Activated naive CD8-positive, alpha-beta T cell treated with anti-CD3 and anti-CD28 coated beads, Interleukin-2, amount 50 U/mL, for 24 hours (primary cell): ENCODE measurements at places on chromosomes 4 and X.
A peak's percentile ranks its signal among the peaks of the same experiment; 100 is the strongest.

DNA sequence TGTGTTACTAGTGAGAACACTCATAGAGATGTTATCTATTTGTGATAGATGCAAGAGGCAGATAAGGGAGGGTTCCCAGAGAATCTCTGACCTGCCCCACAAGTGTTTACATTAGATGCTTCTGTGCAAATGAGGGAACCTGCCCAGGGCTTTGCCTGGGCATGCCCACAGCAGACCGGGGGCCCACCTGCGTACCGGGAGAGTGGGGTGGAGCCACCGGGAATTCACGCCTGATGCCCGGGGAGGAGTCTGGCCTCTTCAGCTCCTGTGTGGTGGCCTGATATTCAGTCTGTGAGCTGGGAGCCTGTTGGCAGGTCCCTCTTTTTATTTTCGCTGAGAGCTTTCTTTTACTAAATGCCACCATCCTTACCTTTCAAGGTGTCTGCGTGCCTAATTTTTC is 155.7 kb downstream of the SNCA start:
- DNase-seq, result no peak

DNA sequence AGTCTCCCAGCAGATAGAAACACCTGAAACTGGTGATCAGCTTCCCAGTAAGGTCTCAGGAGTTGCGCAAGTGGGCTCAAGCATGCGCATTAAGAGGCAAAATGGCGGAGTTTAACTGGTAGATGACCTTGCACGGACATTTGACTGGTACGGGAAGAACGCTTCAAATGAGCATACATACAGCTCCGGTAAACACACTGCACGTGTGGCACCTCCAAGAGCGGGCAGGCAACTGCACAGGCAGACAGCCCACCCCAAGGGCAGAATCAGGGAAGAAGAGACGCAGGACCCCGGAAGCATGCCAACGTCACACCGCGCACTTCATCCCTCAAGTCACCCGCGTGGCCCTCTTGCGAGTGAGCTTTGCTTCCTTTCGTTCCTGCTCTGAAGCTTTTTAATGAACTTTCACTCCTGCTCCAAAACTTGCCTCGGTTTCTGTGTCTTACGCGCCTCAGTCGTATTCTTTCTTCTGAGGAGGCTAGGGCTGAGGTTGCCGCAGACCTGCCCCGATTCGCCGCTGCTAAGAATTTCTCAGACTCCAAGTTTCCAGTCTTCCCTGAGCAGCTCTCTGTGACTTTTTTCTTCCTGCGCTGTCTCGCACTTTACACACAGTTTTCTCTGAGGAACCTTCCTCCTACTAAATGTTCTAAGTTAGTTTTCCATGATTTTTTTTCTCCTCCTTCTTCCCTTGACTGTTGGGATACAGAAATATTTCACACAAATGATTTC is 180.7 kb upstream of the ZFP42 start:
- DNase-seq, result no peak

- DNase-seq, result no peak
These were observed 275.4 kb downstream of the FAT4 start for GRCh38 chr4:125590158-125590557.

DNA sequence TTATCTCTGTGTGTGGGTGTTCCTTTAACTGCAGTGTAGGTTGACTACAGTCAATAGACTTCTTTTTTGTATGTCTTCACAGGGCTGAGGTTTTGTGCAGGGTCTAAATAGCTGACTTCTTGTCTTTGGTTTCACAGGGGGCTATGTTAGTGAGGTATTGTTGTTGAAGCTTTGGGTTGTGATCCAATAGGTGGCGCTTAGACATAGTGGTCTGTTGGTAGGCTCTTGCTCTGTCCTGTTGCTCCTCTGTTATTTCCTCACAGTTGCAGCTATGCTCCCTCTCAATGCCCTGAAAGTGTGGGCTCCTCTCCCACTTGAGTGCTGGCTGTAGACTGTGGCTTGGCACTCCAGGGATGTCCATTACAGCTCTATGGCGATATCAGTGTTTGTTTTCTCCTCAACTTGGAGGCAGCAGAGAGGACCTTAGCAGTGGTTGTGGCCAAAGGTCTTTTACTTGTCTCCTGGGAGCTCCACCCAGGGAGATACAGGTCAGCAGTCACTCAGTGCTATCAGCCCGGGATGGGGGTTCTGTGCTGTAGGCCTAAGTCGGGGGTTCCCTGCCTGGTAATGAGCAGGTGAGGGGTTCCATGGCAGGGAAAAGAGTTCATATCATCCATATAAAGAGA is 14.0 kb downstream of the POF1B start:
- DNase-seq, result no peak

DNA sequence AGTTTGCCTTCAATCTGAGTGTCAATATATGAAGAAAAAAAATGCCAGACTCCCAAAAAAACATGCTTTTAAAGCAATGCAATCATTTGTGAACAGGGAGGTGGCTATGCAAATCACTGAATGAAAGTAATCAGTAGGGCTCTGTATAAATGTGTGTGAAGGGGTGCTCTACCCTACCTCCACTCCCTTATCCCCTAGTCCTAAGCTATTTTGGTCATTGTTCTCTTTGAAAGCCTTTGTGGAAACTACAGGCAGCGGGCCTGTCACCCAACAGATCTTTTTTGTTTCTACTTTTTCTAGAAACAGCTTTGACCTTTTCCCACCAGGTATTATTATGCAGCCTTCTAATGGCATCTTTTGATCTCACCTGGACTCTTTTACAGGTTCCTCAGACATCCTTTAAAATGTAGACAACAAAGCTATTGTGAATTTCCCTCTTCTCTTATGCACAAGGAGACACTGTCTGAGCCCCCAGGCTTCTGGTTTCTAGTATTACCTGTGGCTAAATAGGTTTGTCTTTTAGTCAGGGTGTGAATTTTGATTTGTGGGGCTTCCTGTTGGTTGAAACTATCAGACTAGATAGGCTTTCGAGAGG is 9.2 kb downstream of the BOD1L1 start:
- no peak for DNase-seq

GRCh38 chr4:75502671-75503070 is 11.5 kb downstream of the RCHY1 start:
- no peak for DNase-seq

- no peak for DNase-seq
These were observed 37.4 kb upstream of the STS start for GRCh38 chrX:7109838-7110793.

GRCh38 chr4:3226467-3226866 is 22.5 kb upstream of the MSANTD1 start:
- DNase-seq, result no peak

GRCh38 chr4:7347981-7348380 is 86.7 kb downstream of the PSAPL1 start:
- DNase-seq, result no peak

- no peak for DNase-seq
These were observed 1.6 kb downstream of the MAOA start for GRCh38 chrX:43657671-43658070.

- no peak for DNase-seq
These were observed 67.0 kb downstream of the SLC7A11 start for GRCh38 chr4:138174981-138175794.

- no peak for DNase-seq
These were observed 105.1 kb upstream of the CAMK2D start for GRCh38 chr4:113866611-113867010.

DNA sequence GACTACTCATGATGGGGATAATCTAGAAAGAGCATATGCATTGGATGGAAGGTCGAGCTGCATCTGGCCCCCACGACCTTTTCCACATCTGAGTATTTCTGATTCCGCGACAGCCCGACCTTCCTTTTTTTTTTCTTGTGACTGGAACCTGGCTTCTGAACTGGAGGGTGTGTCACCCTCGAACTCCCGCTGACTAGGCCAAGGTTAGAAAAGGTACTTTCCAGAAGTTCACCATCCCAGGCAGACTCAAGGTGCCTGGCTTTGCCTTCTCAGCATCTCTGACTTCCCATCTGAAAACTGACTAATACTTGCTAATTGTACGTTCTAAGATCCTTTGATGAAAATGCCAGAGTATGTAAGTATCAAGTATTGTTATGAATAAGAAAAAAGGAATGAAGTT is 49.3 kb upstream of the CD40LG start:
- no peak for DNase-seq

DNA sequence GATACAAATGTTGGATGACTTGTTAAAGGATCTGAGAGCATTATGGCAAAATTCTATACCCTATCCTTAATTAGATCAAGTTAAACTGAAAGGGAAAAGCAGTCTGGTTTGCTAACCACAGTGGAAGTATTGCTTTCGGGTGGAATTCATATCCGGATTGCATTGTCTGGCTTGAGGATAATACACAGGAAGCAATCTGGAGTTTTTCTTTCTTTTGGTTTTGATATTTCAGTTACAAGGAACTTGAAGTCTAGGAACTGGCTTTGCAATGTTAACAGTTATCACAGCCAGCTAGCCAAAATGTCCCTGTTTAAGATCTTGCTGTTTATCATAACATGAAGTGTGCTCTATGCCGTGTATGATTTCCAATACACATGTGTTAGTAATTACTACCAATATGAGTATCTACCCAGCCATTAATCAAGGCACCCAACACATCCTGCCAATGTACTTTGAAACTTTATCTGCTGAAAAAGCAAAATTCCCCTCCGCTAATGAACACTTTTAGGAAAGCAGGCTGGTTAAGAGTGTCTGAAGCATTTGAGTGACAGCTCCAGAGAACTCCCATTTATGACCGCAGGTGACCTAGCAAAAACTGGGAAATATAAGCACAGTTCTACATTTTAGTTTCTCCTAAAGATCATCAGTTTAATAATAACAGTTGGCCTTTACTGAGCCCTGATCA is 146.4 kb downstream of the PALLD start:
- DNase-seq, result no peak

GRCh38 chr4:167032871-167033270 is 201.4 kb downstream of the SPOCK3 start:
- DNase-seq, result no peak

DNA sequence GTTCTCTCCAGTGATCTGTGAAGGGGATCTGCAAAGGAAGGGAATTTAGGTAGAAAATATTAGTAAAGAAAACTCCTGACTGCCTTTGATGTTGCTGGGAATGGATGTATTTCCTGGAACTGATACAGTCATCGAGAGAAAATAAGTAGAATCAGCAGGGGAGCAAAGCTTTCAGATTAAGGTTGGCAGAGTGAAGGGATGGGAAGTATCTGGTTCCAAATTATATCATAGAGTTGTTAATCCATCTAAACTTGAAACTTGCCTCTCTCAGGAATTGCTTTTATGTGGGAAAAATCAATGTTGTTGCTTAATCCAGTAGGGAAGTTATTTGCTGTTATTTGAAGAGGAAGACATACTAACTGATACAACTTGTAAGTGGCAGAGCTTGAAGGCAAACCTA is 19.3 kb downstream of the EPHA5 start:
- DNase-seq, result no peak

DNA sequence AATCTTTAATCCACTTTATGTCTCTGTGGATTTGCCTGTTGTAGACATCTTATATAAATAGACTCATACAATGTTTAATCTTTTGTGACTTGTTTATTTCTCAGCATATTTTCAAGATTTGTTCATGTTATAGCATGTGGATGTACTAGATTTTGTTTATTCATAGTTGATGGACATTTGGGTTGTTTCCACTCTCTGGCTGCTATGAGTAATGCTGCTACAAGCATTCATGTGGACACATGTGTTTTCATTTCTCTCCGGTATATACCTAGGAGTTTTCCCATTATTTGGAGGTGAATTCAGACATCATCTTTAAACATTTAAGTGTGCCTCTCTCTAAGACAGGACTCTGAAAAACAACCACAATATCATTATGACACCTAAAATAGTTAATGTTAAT is 2.3 kb downstream of the IKBKG start:
- no peak for DNase-seq

DNA sequence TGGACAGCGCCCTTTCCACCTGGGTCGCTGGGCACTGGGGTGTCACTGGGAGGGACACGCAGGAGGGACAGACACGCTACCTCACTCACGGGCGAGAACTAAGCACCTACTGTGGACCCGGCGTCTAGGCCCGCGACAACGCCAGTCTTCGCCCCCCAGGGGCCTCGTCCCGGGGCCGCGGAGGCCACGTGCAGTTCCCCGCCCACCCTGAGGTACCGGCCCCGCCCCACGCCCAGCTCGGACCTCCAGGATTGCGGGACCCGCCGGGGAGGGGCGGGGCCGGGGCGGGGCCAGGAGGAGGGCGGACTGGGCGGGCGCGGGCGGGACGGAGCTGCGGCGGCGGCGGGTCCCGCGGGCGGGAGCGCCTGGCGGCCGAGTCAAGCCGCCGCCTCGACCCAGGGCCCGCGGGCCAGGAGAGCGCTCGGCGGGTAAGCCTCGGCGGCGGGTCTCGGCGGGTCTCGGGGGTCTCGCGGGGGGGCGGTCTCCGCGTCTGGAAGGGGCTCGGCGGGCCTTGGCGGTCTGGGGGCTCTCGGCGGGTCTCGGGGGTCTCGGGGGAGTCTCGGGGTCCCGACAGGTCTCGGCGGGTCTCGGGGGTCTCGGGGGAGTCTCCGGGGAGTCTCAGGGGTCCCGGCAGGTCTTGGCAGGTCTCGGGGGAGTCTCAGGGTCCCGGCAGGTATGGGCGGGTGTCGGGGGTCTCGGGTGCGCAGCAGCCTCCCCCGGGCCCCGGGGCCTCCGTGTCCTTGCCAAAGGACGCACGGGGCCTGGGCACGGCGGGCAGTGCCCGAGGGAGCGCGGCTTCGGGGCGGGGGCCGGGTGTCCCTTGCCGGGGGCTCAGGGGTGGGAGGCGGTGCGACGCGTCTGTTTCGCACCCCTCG is at the start of gene SH3BP2:
SH3BP2 (plus strand) TSS at position 375 of the 875 bp plus-strand sequence. CDS start 27,533 bp downstream, outside the sequence.
- DNase-seq, result peak; percentile 79
